Stromal cell of bone marrow (primary cell): ENCODE measurements at places on chromosomes 5 and 9.

DNA sequence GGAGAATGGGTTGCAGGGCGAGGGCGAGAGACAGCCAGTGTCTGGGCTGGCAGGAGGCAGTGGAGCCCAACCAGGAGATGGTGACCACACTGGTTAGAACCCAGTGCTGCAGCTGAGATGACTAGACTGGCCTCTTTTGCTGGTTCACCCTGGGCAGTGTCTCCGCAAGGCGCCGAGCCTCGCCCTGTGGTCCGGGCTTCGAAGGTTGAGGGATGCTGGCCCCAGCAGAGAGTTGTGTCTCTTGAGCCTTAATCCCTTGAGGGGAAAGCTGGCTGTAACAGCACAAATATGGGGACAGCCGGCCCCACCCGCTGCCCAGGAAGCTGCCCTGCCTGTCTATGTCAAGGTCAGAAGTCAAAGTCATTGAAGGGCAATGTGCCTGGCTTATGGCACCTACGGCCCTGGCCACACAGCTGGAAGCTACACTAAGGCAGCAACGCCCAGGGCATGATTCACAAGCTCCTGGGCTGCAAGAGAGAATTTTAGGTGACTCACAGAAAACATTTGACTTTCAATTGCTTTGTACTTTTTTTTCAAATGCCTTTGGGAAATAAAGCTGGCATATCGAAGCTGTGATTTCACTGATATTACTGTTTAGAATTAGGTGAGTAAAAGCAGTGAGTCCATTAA, 33.3 kb downstream of the NKX2-5 start:
- DNase-seq = peak; percentile 73

DNA sequence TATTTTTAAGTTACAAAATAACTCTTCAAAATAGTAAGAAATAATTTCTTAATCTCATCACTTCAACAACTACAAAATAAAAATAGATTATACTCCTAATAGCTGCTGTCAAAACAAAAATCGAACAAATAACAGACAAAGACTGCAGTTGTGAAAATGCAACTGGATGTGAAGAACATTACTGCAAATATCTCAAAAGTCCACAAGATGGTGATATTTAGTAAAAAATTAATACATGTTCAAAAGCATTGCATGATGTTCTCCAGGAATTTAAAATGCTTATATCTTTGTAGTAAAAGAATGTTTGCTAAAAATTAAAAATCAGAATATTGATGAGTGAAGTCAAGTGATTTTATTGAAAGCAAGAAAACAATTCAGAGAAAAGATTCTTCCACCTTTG, 66.2 kb downstream of the MPDZ start:
- DNase-seq = peak; percentile 16

GRCh38 chr9:125609744-125610143, 97.3 kb downstream of the MAPKAP1 start:
- no peak for DNase-seq

DNA sequence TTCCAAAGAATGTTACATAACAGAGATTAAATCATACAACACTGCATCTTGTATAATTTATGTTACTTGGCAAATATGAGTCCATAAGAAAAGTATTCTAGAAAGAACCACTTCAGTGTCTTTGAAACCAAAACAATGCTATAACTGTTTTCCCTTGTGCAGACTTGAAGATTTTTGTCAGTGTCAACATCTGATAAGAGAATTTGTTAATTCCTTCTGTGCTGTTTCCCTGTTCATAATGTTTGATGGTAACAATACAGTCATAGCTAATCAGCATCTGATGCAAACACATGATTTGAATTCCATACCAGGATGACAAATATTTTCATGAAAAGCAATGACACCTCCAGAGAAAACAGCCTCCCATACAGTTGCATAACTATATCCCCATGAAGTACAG, 306.8 kb downstream of the SEMA5A start:
- DNase-seq = no peak

GRCh38 chr9:107046692-107047091, 183.7 kb downstream of the ZNF462 start:
- DNase-seq = no peak

- DNase-seq = no peak
Measured at GRCh38 chr5:20615888-20616563, 628.0 kb upstream of the CDH18 start.

- no peak for DNase-seq
Measured at GRCh38 chr5:141717043-141717442, 35.0 kb upstream of the ARAP3 start.

DNA sequence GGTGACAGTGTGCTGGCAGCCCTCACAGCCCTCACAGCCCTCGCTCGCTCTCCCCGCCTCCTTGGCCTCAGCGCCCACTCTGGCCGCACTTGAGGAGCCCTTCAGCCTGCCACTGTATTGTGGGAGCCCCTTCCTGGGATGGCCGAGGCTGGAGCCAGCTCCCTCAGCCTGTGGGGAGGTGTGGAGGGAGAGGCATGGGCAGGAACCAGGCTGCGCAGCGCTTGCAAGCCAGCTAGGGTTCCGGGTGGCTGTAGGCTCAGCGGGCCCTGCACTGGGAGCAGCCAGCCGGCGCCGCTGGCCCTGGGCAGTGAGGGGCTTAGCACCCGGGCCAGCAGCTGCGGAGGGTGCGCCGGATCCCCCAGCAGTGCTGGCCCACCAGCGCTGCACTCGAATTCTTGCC, 177.0 kb downstream of the MSX2 start:
- no peak for DNase-seq

- DNase-seq = peak; percentile 50
Measured at GRCh38 chr5:142621227-142621626, 64.7 kb downstream of the FGF1 start.

DNA sequence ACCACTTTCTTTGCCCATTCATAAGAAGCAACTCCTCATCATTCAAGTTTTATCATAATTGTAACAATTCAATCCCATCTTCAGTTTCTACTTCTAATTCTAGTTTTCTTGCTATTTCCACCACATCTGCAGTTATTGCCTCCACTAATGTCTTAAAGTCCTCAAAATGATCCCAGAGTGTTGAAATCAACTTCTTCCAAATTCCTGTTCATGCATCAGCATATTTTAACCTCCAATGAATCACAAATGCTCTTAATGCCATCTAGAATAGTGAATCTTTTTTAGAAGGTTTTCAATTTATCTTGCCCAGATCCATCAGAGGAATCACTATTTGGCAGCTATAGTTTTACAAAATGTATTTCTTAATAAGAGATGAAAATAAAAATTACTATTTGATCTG, 3.2 kb upstream of the SRP19 start:
- no peak for DNase-seq

DNA sequence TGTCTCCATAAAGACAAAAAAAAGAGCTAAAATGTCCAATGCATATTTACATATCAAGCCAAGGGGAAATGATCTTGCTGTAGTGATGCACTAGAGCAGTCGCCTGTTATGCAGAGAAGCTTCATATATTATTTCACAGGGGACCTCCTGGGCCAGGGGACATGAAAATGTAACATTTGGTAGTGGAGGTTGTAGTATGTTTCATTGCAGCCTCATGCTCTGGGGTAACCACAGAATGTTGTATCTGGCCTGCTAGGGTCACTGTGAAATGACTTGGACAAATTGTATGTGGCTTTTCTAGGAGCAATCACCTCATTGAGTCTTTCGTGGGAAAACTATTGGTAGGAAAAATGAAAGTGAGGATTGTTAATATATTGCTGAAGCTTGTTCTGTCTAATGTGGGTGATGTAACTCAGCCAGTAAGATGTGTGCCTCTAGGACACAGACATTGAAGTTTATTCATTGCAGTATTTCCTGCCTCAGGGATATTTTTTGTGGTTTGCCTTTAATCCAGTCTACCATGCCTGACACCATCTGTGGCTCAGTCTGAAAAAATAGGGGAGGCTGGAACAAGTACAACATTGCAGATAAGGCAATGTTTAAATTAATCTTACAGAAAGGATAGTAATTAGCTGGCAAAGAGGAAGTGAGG, 430.8 kb upstream of the TNC start:
- no peak for DNase-seq

DNA sequence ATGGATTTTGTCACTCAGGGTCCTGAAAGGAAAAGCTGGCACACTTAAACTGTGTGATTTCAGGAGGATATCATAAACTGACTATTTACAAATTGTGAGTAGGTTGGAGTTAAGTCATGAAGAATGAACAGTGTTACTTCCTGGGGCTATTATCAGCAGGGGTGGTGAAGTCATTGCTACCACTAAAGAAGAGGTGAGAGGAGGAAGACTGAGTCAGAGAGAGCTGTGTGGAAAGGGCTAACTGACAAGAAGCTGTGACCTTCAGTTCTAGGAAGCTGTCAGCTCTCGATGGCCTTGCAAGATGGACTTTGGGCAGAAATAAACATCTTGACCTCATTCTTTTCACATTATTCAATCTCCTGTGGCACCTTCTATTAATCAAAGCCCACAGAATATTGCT, 72.3 kb upstream of the STARD4 start:
- no peak for DNase-seq

DNA sequence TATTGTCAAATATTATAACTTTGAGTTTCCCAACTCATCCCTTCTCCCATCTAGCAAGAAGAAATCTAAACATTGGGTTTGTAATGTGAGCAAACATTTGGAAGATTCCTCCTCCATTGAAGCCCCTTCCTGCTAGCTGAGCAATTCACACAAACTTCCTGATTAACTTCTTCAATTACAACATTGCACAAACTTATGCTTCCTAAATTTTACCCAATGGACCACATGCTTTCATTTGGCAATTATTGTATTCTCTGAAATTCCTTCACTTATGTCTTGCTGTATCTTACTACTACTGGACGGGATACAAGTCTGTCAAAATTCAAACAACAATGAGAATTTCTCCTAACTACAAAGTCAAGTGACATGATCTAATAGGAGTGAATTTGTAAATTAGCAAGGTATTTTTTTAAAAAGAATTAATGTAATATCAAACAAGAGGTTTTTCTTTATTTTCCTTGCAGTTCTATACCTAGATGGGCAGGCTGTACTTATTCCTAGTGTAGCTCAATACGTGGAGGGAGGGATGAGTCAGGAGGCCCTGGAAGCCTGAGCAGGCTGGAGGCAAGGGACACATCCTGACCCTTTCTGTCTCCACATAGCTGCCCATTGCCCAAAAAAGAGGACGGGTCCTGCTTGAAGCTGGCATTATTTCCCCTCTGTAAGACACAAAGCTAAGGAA, 11.8 kb upstream of the IFNW1 start:
- DNase-seq = peak; percentile 24

GRCh38 chr5:123787635-123788034, 275.7 kb downstream of the CSNK1G3 start:
- DNase-seq = no peak

DNA sequence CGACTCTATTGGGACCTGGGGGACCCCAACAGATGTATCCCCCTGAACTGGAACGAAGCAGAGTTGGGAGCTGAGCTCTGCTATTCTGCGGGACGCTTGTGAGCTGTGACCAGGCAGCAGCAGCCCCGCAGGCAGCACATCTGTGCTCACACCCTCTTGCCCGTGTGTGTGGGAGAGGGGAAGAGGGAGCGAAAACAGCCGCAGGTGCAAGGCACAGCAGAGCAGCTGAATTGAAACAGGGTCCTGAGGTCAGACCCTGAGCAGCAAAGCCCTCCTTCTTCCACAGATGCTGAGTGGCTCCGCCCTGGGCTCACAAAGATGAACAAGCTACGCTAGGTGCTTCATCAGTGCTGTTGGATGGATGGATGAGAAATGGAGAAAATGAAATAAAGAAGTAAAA, 198.7 kb downstream of the HSPA4 start:
- no peak for DNase-seq

- DNase-seq = peak; percentile 65
Measured at GRCh38 chr9:92607088-92607487, 62.8 kb downstream of the IPPK start.

DNA sequence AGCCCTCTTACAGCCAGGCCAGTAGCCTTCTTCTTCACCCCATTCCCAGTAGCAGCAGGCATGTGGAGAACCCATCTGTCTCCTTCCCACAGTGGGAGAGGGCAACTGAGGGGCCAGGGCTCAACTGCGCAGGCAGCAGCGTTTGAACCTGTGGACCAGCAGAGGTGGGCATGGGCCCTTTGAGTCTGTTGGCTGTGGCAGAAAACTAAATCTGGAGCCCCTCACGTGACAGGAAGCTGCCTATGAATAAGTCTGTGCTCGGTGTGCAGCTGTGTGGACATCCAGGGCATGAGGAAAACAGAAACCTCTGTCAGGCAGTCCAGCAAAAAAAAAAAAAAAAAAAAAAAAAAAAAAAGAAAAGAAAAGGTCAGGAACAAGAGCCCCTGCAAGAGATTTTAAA, 189.2 kb upstream of the NR3C1 start:
- no peak for DNase-seq

DNA sequence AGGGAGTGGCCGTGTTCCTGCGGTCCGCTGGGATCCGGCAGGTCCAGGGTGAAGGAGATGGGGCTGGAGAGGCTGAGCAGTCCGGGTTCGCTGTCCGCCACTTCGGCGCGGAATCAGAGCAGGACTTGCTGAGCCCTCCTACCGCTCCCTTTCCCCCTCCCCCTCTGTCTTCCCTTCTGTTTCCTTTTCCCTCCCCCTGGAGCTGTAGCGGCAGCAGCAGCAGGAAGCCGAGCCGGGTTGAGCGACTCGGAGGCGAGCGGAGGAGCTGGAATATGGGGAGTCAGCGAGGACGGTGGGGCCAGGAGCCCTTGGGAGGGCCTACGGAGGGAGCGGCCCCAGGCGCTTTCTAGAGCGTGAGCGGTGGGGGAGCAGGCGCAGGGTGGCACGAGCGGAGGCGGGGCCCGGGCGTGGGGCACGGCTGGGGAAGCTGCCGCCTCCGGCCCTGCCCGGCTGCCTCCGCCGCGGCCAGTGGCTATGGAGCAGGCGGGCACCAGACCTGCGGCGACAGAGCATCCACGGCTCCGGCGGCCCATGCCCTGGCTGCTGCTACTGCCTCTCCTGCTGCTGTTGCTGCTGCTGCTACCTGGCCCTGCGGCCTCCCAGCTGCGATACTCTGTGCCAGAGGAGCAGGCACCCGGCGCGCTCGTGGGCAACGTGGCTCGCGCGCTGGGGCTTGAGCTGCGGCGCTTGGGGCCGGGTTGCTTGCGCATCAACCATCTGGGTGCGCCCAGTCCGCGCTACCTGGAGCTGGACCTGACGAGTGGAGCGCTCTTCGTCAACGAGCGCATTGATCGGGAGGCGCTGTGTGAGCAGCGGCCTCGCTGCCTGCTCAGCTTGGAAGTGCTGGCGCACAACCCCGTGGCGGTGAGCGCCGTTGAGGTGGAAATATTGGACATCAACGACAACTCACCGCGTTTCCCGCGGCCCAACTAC, at the start of gene PCDHAC2:
TSS of gene PCDHAC2 (plus strand) at position 184 of the 933 bp plus-strand sequence. CDS start at position 475, 291 bp downstream.
- DNase-seq = no peak

- DNase-seq = no peak
Measured at GRCh38 chr5:53169933-53170332, 60.4 kb upstream of the MOCS2 start.

DNA sequence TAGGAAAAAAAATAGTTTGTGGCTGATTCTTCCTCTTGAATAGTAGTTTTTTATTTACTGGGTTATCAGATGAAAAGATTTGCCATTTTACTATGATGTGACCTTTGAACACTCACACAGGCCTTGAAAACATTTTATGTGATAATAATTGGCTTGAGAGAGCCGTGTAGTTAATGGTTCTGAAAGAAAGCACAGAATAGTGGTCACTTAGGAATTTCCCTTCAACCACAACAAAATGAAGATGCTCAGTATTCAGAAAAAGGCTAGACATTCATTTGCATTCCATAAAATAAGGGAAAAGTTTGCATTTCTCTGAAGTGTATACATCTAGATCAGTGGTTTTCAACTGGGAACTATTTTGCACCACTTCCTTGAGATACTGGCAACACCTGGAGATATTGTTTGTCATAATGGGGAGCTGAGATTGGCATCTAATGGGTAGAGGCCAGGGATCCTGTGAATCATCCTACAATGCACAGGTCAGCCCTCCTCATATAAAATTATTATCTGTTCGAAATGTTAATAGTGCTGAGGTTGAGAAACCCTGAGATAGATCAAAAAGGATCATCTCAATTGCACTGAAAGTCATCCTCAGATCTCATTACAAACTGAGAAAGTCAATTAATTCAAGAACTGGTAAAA, 446.4 kb upstream of the CCNG1 start:
- DNase-seq = no peak
